ENCODE measurements at places on chromosomes 6 and 20.
A peak's percentile ranks its signal among the peaks of the same experiment; 100 is the strongest.

DNA sequence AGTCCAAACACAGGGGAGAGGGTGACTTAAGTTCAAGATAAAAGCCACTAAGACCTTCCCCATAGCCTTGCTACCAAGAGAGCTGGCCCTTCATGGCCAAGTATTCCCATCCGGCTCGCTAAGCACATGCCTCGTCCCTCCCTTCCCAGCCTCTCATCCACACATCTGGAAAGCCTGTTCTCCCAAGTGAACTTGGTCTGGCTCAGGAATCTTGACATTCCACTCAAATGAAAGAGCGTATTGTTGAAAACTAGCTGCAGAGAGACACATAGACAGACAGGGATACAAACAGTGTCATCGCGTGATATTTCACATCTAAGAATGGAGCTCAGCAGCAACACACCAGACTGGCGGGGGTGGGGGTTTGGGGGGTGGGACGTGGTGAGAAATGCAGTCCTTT lies 182.8 kb upstream of the FOXQ1 start:
- DNase-seq = no peak

DNA sequence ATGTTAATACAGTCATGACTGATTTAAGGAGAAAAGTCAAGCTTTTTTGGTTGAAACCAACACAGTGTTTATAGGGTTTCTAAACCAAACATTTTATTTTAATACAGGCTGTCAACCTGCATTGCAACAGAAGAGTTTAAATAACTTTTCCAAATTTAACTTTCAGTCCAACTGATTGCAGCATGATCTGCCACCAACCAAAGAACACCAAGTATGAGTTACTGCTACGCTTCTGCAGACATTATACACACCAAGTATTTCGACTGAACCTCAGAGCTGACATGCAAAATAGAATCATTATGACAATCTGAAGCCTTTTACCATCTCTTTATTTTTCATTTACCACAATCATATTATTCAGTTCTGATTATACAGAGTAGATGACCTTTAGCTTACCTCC lies 151.2 kb upstream of the DST start:
- DNase-seq = no peak

- DNase-seq = no peak
These were observed 291.2 kb upstream of the HS3ST5 start for GRCh38 chr6:114634016-114634415.

DNA sequence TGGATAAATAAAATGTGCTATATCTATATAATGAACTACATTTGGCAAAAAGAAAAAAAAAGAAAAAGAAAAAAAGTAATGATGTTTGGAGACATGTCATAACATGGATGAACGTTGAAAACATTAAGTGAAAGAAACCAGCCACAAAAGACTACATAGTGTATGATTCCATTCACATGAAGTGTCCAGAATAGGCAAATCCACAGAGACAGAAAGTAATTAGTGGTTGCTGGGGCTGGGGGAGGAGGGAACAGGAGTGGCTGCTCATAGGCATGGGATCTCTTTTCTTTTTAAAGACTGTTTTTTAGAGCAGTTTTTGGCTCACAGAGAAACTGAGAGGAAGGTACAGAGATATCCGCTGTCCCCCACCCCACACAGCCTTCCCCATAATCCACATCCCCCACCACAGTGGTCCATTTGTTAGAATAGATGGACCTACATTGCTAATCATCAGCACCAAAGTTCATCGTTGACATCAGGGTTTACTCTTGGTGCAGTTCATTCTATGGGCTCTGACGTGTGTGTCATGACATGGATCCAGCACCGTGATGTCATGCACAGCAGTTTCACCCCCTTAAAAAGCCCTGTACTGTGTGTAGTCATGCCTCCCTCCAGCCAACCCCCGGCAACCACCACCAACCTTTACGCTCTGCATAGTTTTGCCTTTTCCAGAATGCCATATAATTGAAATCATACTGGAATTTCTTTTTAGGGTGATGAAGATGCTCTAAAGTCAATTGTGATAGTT lies 240.9 kb upstream of the RREB1 start:
- no peak for DNase-seq

DNA sequence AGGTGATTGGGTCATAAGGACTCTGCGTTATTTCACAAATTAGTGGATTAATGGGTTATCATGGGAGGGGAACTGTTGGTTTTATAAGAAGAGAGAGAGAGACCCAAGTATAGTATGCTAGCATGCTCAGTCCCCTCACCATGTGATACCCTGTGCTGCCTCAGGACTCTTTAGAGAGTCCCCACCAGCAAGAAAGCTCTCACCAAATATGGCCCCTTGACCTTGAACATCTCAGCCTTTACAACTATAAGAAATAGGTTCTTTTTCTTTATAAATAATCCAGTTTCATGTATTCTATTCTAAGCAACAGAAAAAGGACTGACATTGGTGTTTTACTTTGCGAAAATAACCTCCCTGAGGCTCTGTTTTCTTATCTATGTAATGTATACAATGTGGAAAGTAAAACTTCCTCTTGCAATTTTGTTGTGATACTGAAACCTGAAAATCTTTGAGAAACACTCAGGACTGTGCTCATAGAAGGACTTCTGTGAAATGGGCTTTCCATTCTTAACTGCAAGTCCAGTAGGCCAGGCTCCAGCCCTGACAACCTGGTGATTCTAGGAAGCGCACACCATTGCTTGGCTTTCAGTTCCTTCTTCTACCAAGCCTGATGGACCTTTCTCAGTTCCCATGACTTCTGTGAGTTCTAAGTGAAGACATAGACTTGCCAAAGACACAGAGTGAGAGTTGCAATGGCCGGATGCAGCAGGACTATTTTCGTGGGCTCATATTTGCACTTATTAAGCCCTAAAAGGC lies 21.9 kb downstream of the SIRPD start:
- DNase-seq = no peak

- DNase-seq = no peak
These were observed 59.5 kb downstream of the FYN start for GRCh38 chr6:111813677-111814310.

GRCh38 chr20:45444050-45444449 lies 25.5 kb upstream of the WFDC2 start:
- no peak for DNase-seq

DNA sequence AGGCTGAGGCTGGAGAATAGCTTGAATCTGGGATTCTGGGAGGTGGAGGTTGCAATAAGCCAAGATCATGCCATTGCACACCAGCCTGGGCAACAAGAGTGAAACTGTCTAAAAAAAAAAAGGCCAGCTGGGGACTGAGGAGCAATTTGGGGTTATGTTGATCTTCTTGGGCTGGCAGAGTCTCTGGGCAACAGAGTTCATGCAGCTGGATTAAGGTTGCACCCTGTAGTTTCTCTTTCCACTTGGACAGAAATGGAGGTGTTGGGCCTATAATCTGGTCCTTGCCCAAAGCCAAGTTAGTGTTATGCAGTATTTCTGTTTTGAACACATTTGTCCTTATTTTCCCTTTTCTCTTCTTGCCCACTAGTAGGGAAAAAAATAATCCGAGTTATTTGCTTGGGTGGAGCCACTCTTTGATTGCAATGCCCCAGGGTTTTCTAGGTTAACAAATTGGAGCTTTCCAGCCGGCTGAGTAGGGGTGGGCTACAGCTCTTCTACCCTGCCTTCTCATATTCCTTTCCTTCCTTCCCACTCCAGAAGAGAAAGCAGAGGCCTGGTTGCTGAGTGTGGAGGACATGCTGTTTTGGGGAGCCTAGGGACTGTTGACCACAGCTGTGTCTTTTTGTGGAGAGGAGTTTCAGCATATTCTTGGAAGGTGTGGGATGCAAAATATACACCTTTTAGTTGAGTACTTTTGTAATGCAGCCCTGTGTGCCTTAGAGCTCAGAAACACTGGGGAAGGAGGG lies 213.9 kb downstream of the SOX4 start:
- DNase-seq = no peak

- DNase-seq = no peak
These were observed 10.8 kb upstream of the BTBD3 start for GRCh38 chr20:11906626-11907480.

- no peak for DNase-seq
These were observed 37.6 kb upstream of the GFOD1 start for GRCh38 chr6:13524801-13525508.

DNA sequence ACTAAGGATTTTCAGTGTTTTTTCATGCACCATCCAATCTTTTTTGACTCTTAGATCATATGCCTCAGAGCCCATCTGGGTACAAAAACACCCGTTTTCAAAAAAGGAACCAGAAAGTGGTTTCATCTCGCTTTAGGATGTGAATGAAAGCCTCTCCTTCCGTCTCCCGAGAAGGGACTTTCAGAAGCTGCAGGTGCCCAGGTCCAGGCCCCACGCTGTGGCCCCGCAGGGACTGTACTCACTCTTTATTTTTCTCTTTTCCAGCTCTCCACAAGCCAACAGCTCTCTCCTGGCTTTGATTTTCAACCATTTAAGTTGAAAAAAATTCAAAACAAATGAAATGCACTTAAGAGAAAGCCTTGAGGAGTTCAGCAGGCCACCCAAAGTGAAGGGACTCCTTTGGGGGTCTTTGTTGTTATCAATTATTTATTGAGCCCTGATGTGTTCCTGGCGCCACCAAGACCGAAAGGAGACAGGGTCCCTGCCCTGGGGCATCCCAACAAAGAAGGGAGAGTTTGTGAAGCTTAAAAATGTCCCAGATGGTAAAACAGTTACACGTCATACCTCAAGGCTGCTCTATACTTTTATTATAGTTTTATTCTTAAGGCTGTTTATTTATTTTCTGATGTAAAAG lies 467.3 kb downstream of the PREX1 start:
- DNase-seq = no peak

GRCh38 chr6:110039981-110040383 lies 61.9 kb downstream of the GPR6 start:
- peak; percentile 10 for DNase-seq

GRCh38 chr20:14189794-14190402 lies 147.5 kb downstream of the FLRT3 start:
- DNase-seq = no peak

DNA sequence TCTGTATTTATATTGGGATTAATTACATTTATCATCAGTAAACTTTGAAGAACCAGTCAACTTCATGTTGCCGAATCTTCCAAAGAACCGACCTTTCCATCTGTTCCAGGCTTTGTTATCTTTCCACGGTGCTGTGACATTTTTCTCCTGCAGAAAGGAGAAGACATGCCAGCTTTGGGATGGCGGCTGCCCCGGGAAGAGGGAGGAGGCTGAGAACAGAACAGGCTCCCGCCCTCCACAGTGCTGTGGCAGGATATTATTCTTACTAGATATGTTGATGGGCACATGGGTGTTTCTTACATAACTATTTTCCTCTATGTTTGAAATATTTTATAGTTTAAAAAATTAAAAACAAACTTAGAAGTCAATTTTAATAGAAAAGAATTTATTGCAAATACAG lies 44.9 kb downstream of the GINS1 start:
- no peak for DNase-seq

- DNase-seq = no peak
These were observed 10.7 kb downstream of the ETV7 start for GRCh38 chr6:36376742-36377141.

GRCh38 chr6:19999319-20000191 lies 162.4 kb downstream of the ID4 start:
- no peak for DNase-seq
